ENCODE measurements at places on chromosomes 3 and 15.
A peak's percentile ranks its signal among the peaks of the same experiment; 100 is the strongest.

DNA sequence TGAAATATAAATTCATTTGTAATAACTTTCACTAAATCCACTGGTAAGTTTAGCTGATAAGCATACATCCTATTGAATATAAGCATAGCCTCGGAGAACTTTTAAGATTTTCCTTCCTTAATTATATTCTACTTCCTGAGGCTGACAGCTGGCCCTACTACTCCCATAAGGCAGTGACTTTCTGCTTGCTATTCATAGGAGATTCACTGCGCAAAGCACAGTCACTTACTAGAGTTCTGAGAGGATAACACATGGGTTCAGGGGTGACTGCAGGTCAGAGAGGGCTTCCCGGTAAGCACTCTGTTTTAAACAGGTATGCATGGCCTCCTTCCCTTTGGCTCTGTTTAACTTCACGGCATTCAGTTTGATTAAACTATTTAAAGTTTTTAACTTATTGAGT lies 75.8 kb downstream of the FAIM start:
- no peak for DNase-seq

DNA sequence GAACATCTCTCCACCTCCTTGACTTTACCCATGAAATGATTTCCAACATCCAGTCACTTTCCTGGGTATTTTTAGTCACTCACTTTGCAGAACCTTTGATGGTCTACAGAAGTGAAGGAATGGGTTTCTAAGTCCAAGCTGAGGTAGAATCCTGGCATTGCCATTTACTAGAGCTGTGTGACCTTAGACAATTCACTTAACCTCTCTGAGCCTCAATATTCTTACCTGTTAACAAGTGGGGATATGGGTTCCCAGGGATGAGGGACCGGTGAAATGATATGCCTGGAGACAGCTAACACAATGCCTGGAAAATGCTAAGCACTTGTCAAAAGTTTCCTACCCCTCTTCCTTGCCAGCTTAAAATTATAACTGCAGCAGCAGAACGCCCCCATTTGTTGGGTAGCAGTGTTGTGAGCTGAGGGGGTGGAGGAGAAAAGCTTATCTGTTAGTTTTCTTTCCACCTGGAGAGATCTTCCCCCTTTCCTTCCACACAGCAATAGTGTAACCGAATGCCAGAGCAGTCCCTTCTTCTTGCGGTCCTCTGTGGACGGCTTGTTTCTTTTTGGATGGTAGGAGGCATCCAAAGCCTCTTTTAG lies 319.2 kb upstream of the LRRFIP2 start:
- DNase-seq, result no peak

DNA sequence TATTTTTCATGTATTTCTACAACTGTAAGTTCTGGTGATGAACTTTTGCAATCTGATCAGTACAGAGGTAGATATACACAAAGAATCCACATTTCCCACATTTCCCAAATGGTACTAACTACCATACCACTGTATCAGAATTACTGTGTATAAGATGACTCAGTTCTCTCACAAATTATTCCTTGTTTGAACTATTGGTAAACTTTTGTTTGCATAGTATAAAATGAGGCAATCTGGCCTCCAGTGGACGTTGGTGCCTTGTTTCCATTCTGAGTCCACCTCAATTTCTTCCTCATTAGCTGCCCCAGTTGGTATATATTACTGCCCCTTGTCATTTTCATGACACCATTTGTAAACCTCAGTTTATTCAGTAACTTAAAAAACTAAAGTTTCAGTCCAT lies 38.5 kb downstream of the SPTSSB start:
- DNase-seq, result no peak

GRCh38 chr3:127714125-127714571 lies 41.4 kb downstream of the ABTB1 start:
- DNase-seq, result no peak

GRCh38 chr3:102608875-102609274 lies 174.1 kb downstream of the ZPLD1 start:
- no peak for DNase-seq

GRCh38 chr15:85296615-85297402 lies 83.6 kb upstream of the AKAP13 start:
- DNase-seq, result peak; percentile 39

GRCh38 chr15:42102646-42103235 lies 8.4 kb upstream of the PLA2G4D start:
- DNase-seq, result no peak

GRCh38 chr3:100325827-100326226 lies 8.7 kb upstream of the NIT2 start:
- no peak for DNase-seq

DNA sequence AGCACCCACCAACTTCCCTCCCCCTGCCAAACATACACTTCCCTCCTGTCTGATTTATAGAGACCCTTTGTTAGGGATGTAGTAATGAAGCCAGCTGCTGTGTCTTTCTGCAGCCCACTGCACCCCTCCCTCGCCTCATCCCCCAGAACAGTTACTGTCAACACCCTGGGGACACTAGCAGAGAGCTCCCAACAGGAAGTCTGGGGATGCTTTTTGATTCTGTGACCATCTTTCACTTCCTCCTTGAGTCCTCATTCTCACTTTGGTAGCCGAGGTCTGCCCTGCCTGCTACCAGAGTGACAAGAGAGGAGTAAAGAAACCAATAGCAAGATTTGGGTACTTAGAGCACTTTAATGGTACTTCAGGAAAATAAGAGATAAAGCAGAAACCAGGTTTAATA lies 201.6 kb downstream of the SATB1 start:
- peak; percentile 72 for DNase-seq

- DNase-seq, result no peak
Observed at GRCh38 chr15:48868536-48868935, 9.4 kb upstream of the EID1 start.

DNA sequence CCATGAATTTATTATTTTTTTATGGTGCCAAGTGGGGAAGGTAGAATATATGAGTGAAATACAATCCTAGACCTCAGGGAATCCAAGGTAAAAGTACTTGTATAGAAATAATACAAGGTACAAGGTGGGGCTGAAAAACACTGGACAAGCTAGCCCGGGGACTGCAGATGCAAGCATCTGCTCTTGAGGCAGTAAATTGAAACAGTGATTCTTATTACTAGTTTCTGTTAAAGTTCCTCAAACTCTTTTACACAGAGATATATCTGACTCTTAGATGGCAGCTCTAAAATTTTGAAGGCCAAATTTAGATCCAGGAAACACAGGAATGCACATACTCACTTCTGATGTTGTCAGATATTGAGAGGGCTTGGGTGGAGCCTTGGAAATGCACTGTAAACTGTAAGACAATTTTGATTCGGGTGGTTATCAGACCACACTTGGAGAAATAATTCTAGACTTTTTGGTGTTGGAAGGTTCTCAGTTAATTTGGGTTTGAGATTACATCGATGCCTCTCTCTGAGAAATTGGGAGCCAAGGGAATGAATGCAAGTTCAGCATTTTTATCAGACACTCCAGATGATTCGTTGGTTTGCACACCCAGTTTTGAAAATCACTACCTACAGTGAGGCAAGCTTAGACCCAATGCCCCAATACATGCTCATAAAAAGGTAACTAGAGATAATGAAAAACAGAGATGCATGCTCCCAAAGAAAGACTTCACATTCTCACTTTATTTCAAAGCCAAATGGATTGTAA lies 7.3 kb downstream of the TP63 start:
- no peak for DNase-seq

- DNase-seq, result no peak
Observed at GRCh38 chr3:14877469-14877868, 58.7 kb downstream of the FGD5 start.

DNA sequence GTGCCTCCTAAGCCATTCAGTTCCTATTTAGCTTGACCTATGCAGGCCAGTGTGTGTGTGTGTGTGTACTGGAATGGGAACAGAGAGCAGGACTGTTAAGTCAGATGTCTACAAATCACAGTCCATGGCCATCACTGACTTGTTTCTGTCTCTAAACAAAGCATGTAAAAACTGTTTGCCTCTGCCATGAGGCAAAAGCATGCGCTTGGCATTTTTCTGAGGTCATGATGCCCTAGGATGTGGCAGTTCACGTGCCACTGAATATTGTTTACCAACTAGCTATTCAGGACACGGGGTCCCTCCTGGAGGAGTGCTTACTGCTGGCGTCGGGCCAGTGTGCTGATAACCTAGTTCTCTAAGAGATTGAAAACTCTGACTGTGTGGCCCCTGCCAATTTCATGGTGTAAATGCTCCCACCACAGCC lies 8.2 kb upstream of the ATP13A3 start:
- no peak for DNase-seq

DNA sequence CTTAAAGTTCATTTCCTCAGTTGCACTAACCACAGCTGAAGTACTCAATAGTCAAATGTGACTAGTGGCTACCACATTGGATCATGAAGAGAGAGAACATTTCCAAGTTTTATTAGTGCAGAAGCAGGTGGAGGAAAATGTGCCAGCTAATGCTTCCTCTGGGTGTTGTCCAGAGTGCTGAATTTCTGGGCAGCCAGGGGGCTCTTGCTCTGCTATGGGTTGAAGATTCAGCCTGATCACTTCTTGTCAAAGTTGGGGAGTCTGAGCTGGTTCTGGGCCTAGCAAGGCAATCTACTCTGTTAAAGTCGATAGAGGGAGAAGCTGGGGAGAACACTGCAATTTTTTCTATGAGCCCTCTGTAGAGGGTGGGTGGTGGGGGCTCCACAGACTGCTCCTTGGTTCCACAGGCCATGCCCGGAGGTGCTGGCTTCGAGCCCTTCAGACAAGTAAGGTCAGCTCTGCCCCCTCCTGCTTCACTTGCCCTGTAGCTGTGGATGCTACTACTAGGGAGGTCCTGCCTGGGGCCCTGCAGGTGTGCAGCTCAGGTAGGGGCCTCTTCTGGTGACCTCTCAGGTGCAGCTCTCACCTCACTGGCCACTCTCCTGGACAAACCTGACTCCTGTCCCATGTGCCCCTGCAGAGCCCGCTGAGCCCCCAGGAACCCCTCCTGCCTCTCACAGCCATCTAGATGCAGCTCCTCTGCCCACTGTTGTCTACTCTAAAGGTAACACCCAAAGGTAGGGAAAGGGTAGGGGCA lies 8.2 kb downstream of the ALG3 start:
- DNase-seq, result no peak

DNA sequence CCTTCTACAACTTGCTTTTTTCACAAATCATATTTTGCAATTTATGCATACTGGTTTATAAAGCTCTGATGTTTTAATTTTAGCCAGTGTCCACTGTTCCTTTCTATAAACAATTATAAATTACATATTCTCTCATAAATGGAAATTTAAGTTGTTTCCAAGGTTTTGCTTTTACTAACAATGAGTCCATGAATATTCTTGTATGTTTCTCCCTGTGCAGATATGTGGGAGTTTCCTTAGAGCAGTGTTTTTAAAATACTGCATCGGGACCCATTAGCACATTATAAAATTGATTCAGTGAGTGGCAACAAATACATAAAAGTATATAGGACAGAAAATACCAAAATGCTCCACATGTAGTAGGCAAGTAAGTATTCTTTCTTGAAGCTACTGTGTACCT lies 235.6 kb downstream of the PCCB start:
- no peak for DNase-seq

- DNase-seq, result no peak
Observed at GRCh38 chr3:33287672-33288282, 10.5 kb downstream of the FBXL2 start.

DNA sequence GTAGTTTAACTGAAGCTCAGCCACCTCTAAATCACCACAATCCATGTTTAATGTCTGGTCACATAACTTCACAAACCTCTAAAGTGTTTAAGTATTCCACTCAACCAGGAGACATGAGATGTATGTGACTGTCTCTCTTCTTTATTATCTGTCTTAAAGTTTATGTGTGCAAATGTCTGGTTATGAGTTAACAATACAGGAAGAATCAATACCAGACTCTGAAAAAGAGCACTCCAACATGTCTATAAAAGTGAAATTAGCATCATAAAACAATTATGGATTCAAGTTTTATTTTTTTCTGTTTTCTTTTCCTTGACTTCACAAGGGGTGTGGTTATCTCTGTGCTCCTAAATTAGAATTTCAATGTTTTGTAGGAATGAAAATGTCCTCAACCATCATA lies 44.8 kb upstream of the AGBL1 start:
- no peak for DNase-seq

- peak; percentile 32 for DNase-seq
Observed at GRCh38 chr15:92161039-92161670, 232.5 kb upstream of the ST8SIA2 start.

GRCh38 chr3:17412950-17413530 lies 329.4 kb downstream of the TBC1D5 start:
- peak; percentile 10 for DNase-seq

Measured in GM06990 (cell line).